ENCODE measurements at places on chromosomes 5 and 9.

GRCh38 chr5:128477944-128478343 is 60.1 kb downstream of the FBN2 start:
- no peak for DNase-seq

- no peak for DNase-seq
Measured at GRCh38 chr5:136309932-136310598, 55.3 kb downstream of the TRPC7 start.

- peak; percentile 54 for DNase-seq
Measured at GRCh38 chr9:88998911-88999310, 7.6 kb downstream of the S1PR3 start.

- DNase-seq, result peak; percentile 98
Measured at GRCh38 chr5:150616024-150616470, 24.4 kb upstream of the SYNPO start.

- no peak for DNase-seq
Measured at GRCh38 chr5:176414704-176415103, 1.6 kb downstream of the CLTB start.

DNA sequence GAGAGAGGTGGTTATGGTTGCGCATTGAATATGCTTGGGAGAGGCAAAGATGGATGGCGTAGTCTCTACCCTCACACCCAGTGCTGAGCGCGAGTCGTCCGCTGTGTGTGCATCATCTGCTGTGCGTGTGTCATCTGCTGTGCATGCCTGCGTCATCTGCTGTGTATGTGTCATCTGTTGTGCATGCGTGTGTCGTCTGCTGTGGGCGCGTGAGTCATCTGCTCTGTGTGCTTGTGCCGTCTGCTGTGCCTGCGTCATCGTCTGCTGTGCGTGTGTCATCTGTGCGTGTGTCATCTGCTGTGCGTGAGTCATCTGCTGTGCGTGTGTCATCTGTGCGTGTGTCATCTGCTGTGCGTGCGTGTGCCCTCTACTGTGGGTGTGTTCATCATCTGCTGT is 68.0 kb upstream of the IRX4 start:
- no peak for DNase-seq

GRCh38 chr9:132810314-132810713 is 67.8 kb downstream of the AK8 start:
- DNase-seq, result no peak

DNA sequence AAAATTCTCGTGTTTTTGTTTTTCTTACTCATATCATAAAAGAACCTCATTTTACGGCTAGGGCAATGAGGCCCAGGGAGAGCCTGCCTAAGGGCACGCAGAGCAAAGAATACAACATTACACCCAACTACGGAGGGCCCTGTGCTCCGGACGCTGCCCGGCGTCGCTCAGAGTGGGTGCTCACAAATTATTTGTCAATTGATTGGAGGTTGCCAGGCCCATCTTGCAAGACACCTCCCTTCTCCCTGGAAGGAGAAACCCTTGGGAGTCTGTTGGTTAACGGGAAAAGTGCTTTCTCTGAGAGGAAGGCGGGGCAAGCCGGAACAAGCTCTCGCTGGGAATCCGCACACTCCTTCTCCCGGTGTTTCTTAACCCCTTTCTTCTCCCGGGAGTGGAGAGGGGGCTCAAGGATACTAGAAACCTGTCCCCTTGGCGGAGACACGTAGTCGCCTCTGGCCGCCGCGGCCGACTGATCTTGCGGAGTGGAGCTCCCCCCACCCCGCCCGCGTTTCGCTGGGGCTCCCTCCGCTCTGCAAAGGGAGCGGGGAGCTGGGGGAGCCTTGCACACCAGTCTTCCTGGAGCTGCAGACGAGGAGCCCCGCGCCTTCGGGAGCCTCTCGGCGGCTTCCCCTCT is 599.3 kb upstream of the SGCD start:
- no peak for DNase-seq

DNA sequence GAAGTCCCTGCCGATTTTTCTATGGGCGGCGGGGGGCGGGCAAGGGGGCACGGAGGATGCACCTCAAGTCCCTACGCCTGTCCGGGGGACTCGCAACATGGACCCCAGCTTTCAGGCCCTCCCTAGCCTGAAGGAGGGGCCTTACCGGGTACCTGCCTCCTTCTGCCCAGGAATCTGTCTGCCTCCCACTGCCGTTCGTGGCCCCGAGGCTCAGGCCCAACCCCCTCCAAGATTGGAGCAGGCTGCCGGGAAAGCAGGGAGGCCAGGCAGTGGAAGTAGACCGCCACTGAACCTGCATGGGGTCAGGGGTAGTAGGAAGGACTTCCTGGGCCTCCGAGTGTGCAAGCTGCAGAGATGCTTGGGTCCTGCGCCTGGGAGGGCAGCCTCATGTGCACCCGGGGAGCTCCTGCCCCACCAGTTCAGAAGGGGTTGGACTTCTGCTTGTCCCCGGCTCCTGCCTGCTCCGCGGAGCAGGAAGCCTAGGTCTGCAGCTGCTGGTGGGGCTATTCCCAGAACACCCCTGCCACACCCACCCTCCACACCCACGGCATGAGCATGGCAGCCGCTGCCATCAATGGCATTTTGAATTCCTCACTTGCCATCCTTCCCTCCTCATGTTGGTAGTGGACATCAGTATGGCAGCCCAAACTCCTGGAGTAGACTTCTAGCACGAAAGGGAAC is 1312.7 kb upstream of the ACO1 start:
- DNase-seq, result no peak

- no peak for DNase-seq
Measured at GRCh38 chr5:65076251-65076869, 307.6 kb downstream of the CWC27 start.

DNA sequence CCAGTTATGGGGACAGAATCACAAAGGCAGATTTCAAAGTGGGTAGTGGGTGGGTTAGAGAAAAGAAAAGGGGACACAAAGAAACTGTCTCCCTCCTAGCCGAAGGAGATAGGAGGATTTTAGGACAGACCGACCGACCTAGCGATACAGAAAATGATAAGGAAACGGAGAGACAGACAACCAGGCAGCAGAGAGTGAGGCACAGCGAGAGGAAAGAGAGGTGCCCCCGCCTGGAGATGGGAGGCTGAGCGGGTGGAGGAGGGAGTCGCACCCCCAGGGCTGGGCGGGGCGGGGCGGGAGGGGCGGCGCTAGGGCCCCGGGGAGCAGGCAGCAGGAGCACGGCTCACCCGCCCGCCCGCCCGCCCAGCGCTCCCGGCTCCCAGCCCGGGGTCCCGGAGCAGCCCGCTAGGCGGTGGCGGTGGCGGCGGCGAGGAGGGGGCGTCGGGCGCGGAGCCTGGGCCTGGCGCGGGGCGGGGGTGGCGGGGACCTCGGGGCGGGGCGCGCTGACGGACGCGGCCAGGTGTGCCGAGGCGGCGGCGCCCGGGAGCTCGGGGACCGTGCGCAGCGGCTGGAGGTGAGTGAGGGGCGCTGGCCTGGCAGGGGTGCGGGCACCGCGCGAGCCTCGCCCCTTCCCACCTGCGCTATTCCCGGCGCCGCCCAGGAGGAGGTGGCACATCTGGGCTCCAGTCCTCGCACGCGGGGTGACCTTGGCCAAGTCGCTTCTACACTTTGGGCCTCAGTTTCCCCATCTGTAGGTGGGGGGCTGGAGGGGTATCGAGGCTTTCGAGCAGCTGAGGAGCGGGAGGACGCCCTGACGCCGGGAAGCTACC is 15.9 kb upstream of the SYNPO start:
- no peak for DNase-seq

- no peak for DNase-seq
Measured at GRCh38 chr9:99850736-99851499, 29.2 kb downstream of the NR4A3 start.

DNA sequence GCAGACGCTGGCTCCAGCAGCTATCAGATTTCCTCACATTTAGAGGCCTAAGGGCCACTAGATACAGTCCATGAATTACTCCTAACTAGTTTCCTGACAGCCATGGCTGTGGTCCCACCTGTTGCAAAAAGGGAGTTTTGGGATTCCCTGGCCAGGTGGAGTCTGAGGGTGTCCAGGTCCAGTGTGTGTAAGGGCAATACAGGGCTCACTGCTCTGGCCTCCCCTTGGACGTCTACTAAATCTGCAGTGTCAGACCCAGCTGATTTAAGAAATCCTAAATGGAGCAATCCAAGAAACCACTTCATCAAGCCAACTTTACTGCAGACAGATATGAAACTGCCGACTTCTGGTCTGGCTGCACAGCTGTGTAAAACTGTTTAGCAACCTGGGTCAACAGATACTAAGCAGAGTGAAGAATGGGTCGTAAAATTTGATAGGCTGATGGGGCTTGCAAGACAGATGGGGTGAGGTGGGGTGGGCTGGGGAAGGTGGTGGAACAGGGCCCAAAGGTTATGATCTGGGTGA is 116.4 kb downstream of the GADD45G start:
- DNase-seq, result no peak

DNA sequence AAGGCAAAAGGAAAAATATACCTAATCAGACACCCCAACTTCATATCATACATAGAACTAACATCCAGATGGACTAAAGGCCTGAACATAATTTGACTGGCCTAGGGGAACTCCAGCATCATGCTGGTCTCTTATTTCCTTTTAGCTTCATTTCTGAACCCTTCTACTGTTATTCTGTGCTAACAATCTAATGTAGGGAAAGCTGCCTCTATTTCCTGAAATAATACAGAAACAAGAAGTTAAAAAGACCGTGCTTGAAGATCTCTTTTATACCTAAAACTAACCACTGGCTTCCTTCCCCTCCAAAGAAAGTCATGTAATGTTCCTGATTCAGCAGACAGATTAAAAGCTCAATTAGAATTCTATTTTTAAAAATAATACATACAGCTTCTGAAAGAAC is 36.7 kb downstream of the LPAR1 start:
- DNase-seq, result no peak

DNA sequence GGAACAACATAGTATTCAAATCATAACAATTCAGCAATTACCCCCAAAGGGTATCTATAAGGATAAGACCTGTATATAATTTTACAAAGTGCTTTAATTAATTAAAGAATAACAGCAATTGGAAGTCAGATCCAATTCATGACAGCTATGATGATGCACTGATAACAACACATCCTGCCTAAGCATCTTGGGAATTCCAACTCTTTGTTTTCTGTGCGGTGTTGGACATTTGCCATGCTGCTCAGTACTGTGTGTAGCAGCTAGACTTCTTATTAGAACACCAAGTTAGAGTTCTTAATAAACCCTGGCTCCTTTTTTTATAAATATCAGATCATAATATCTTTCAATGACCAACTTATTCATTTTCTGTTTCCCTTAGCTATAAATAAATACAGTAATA is 209.0 kb downstream of the SEC61B start:
- DNase-seq, result no peak

GRCh38 chr9:112809351-112809848 is 58.8 kb downstream of the SNX30 start:
- DNase-seq, result no peak

DNA sequence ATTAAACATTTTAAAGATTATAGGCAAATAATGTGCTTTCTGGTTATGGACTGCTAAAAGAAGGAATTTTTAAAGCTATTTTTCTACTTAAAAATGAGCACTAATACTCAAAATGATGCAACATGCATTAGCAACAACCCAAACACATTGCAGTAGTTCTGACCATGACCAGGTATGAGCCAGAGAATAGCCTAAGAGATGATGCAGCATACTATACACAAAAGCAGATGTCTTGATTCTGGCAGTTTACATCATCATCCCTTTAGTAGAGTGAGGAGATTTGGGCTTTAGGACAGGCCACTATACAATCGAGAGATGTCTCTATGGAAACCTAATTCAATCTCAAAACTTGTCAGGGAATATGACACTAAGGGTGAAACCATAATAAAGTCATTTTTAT is 307.1 kb downstream of the PRR16 start:
- DNase-seq, result no peak

GRCh38 chr5:168803541-168803940 is 224.4 kb upstream of the PANK3 start:
- DNase-seq, result no peak

GRCh38 chr5:131104169-131104808 is 60.8 kb downstream of the HINT1 start:
- no peak for DNase-seq

GRCh38 chr9:137551264-137552021 is at the start of gene MRPL41:
Gene MRPL41 (plus strand): TSS chr9:137551879. CDS start chr9:137552082, 203 bp downstream.
- DNase-seq, result peak; percentile 94

DNA sequence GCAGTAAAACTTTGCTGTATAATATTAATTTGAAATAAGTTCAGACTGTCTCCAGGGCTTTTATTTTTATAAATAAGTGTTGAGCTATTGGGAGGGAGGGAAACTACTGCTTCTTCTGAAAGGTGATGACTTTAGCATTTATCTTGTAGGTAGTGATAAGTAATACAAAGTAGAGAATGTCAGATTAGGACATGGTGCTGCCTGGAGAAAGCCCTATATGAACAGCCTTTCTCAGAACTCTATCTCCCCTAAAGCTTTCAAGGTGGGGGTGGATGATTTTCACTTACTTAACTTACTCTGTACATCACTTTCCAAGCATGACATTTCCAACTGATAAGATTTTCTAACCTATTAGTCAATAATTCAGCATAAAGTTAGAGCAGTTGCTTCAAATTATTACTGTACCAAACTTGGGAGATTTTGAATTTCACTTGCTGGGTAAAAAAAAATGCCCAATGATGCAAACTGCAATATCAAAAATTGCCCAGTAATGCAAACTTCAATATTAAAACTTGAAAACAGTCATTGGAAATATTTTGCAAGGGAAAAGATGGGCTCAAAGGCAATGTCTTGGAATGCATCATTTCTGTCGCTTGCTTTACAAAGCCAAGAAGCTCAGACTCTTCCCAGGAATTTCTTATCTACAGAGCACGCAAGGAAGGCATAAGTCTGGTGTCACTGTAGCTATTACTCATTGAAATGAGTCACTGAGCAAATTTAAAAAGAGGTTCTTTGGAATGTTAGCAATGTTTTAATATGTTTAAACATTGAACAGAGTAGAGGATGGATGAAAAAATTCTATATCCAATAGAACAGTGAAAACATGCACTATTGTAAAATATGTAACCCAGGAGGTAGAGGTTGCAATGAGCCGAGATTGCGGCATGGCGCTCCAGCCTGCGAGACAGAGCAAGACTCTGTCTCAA is 569.5 kb downstream of the PSAT1 start:
- no peak for DNase-seq

- no peak for DNase-seq
Measured at GRCh38 chr9:129852579-129852978, 17.3 kb downstream of the USP20 start.

DNA sequence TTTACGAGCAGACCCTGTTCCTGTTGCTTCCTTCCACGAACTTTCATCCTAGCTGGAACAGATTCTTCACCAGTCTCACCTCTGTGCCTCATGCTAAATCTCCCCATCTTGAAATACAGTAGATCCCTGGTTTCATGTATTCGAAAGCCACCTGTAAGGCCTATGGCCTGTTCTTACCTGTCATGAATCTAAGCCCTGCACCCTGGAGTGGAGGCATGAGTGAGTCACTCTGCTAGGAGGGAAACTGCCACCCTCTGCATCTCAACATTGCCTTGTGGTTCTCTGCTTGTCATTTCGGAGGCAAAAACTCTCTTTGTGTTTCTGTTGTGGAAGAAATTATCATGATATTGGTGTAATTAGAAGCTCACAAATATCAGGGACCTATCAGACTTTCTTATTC is 320.0 kb downstream of the ENC1 start:
- DNase-seq, result no peak

DNA sequence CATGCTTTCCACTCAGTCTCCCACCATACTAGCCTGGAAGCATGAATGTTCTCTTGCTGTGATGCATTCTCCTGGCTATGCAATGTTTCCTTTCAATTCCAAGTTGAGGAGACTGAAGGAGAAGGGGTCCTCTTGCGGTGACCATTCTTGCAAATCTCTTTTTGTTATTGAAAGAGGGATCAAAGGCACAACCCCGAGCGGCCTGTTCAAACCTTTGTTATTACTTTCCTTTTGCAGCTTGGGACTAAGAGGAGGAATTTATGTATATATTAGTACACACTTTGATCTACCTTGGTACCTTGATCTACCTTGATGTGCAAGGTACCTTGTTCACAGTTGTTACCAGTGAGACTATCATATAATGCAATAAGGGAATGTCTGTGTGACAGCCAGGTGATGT is 147.3 kb downstream of the KCTD16 start:
- no peak for DNase-seq

Measured in left lobe of liver (tissue), 2 donors.